ENCODE measurements at places on chromosomes 3 and 15. TPM values are rescaled to one million over a fixed set of nuclear protein-coding genes. Genes with fewer than 3 reads are reported as not detected.

ZNF860 gene
- total RNA-seq, result under 0.01 TPM

CTNNB1 gene
- total RNA-seq, result 571 TPM

UMPS gene
- 17.8 TPM for total RNA-seq

ADIPOQ gene
- under 0.01 TPM for total RNA-seq

TEX55 gene
- total RNA-seq, result under 0.01 TPM

SIAH2 gene
- total RNA-seq, result 151 TPM

RAD51 gene
- total RNA-seq, result 4.6 TPM

SMAD6 gene
- total RNA-seq, result 3.2 TPM

TMEM212 gene
- total RNA-seq, result not detected

SLC22A14 gene
- under 0.01 TPM for total RNA-seq

IGSF10 gene
- total RNA-seq, result 1.3 TPM

GOLGA6L22 gene
- total RNA-seq, result not detected

PRTG gene
- 0.27 TPM for total RNA-seq

DENND6A gene
- 24.5 TPM for total RNA-seq

All from hematopoietic multipotent progenitor cell (in vitro differentiated cells).